CD8-positive, alpha-beta memory T cell (primary cell): ENCODE measurements at places on chromosomes 6 and 20. TPM values are rescaled to one million over a fixed set of nuclear protein-coding genes. Genes with fewer than 3 reads are reported as not detected.

GRCh38 chr20:56469077-56469449 lies 636 bp downstream of the RTF2 start:
- H3K27me3 ChIP-seq, result no peaks in the 10 kb centered on the region
- DNase-seq, result no peak
- H3K4me3 ChIP-seq, result peak overlapping the region; percentile 84
- peaks cover 6% of the 10 kb centered on the region for H3K36me3 ChIP-seq
- peak overlapping the region; percentile 95 for H3K27ac ChIP-seq
- peaks cover 37% of the 10 kb centered on the region for H3K4me1 ChIP-seq

GRCh38 chr6:111410371-111410770 lies 72.6 kb downstream of the REV3L start:
- no peaks in the 10 kb centered on the region for H3K4me1 ChIP-seq
- H3K36me3 ChIP-seq, result peaks cover 12% of the 10 kb centered on the region
- no peak for DNase-seq

- no peak overlapping the region for H3K27ac ChIP-seq
- no peaks in the 10 kb centered on the region for H3K27me3 ChIP-seq
- H3K4me1 ChIP-seq, result no peaks in the 10 kb centered on the region
- no peaks in the 10 kb centered on the region for H3K36me3 ChIP-seq
Measured at GRCh38 chr20:52965819-52966218, 6.3 kb upstream of the TSHZ2 start.

DNA sequence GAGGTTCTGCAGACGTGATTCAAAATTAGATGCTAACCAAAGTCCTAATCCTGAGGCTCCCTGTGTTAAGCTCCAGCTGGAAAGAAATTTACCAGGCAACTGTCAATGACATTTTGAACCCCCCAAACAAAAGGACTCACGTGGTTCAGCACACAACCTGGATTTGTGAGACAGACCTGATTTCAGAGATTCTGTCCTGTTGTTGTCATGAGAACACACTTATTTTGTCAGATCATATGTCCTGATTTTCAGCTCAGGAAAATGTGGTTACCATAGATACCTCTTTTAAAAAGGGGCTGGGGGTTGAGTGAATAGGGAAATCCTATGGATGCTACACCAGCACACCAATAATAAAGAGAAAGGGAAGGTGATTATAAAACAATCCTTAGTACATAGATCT lies 61.6 kb downstream of the MTFR2 start:
- no peak for DNase-seq
- H3K4me3 ChIP-seq, result no peak overlapping the region
- H3K27me3 ChIP-seq, result peaks cover 4% of the 10 kb centered on the region

DNA sequence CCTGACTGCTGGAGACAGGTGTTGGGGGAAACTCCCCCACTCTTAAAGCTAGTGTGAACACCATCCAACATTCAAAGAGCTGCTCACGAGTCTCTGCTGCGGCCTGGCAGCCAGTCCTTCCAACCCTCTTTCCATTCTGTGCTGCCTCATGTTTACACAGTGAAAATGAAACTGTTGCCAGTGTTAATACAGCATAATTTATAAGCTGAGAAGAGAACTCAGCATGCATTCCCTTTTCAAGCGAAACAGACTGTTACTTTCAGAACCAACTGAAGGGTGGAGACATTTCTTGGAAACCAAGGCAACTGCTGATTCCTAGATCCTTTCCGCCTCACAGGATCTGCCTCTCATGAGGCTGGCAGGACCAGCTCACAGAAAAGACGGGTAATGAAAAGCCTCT lies 533.8 kb upstream of the ID4 start:
- H3K4me3 ChIP-seq, result no peak overlapping the region
- DNase-seq, result no peak
- H3K4me1 ChIP-seq, result no peaks in the 10 kb centered on the region
- H3K27ac ChIP-seq, result no peak overlapping the region
- no peaks in the 10 kb centered on the region for H3K27me3 ChIP-seq

DNA sequence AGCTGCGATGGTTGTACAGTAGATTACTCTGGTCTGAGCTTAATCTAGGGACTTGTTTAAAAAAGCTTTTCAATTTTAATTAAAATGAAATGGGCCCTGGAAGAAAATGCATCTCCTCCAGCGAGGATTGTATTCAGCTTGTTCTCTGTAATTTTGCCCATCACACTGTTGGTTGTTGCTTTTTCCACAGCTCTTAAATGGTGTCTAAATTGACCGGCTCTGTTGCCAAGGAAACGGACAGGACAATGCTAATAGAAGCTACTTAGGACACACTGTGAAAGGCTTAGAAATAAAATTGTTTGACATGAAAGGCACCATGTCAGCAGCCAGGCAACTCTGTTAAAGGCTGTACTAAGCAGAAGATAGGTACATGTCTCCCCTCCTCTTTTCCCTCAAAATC lies 116.7 kb upstream of the NRSN1 start:
- H3K27ac ChIP-seq, result no peak overlapping the region
- no peaks in the 10 kb centered on the region for H3K4me1 ChIP-seq
- DNase-seq, result no peak
- no peaks in the 10 kb centered on the region for H3K27me3 ChIP-seq

GRCh38 chr6:146803601-146804000 lies 204.8 kb downstream of the ADGB start:
- no peaks in the 10 kb centered on the region for H3K4me1 ChIP-seq
- DNase-seq, result no peak
- no peaks in the 10 kb centered on the region for H3K36me3 ChIP-seq
- H3K4me3 ChIP-seq, result no peak overlapping the region
- no peak overlapping the region for H3K27ac ChIP-seq
- no peaks in the 10 kb centered on the region for H3K27me3 ChIP-seq

DNA sequence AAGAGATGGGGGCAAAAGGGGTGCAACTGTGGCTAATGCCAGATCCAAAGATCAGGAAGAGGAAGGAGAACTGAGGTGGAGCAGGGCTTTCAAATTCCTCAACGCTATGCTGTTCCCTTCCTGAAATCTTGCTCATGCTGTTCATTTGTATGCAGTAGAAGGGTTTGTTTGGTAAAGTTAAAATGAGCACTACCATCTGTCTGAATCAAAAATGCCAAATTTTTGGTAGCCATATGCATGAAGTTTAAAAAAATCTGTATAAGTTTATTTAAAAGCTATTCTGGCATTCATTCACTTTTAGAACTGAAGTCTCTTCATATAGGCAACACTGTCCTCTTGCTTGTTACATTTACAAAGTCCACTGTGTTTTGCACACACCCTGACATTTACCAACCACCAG lies 82.2 kb downstream of the FAM229B start:
- no peak overlapping the region for H3K27ac ChIP-seq
- H3K36me3 ChIP-seq, result no peaks in the 10 kb centered on the region
- H3K4me1 ChIP-seq, result no peaks in the 10 kb centered on the region
- H3K27me3 ChIP-seq, result peaks cover 11% of the 10 kb centered on the region
- no peak for DNase-seq

- H3K4me1 ChIP-seq, result peaks cover 6% of the 10 kb centered on the region
- H3K4me3 ChIP-seq, result no peak overlapping the region
- no peak overlapping the region for H3K27ac ChIP-seq
Measured at GRCh38 chr6:45702849-45703739, 312.6 kb downstream of the CLIC5 start.

GRCh38 chr20:25282034-25282781 lies 34.3 kb downstream of the PYGB start:
- no peaks in the 10 kb centered on the region for H3K4me1 ChIP-seq
- no peak overlapping the region for H3K27ac ChIP-seq
- no peaks in the 10 kb centered on the region for H3K27me3 ChIP-seq
- DNase-seq, result no peak
- H3K36me3 ChIP-seq, result peaks cover 4% of the 10 kb centered on the region

Gene LY6G5C
- total RNA-seq, result 3.5 TPM

Gene SCRT2
- total RNA-seq, result not detected

Gene PPP1R3G
- not detected for total RNA-seq

Gene IL17A
- total RNA-seq, result 0.51 TPM
